Adipocyte (in vitro differentiated cells): ENCODE measurements at places on chromosomes 16 and 17.

DNA sequence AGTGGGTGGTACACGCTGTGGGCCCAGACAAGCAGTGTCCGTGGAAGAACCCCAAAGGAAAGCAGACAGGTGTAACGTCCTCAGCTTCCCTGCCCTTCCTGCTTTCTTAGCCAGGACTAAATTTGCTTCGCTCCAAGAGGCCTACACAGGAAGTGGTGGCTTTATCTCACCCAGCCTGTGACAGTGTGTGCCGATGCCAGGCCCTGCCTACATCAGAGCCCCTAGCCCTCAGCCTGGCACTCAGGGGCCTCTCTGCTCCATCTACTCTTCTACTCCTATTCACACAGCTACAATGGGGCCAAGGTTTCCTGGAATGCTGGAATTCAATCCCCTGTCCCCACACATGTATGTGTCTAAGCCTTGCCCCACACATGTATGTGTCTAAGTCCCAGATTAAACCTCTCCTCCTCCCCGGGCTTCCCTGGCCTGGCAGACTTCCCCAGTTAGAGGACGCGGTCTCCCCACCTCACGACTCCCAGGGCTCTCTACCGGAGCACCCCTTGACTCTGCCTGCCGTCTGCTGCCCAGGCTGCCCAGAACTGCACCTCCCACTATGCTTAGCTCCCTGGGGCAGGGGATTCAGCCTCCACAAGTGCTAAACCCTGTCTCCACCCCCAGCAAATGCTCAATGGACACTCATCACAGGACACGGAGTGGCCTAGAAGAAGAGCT, 8.2 kb downstream of the PGAP3 start:
- DNase-seq, result no peak

GRCh38 chr17:43900858-43901754, 6.2 kb downstream of the MPP2 start:
- no peak for DNase-seq

DNA sequence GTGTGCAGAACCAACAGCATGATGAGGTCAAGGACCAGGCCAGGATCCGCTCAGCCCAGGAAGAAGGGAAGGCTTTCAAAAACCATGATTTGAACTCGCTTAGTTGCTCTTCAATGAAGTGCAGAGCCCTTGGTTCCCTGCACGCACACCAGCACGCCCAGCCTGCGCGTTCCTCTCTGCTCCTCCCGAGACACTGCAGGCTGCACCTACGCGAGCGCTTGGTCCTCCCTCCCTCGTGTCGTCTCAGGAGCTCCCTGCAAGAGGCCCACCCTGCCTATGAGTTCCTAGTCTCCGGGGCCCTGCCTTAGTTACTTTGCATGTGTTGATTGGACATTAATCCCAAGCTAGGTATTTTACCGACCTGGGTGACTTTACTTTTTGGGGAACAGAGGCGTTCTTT, 132.9 kb upstream of the TNRC6C start:
- no peak for DNase-seq

DNA sequence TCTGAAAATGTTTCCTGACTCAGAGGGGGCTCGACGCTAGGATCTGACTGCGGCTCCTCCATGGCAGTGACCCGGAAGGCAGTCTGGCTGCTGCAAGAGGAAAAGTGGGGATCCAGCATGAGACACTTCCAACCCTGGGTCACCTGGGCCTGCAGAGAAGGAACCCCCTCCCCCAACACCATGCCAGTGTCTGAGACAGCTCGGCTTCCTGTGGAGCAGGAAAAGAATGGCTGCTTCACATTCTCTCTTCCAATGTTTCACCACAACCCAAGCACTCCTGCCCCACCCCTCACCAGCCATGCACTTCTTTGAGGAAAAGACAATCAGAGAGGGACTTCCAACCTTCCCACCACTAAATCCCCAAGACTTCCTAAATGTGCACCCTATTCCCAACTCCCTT, 10.8 kb downstream of the TP53 start:
- DNase-seq, result no peak

- no peak for DNase-seq
Measured at GRCh38 chr17:21592774-21593173, 99.5 kb upstream of the KCNJ18 start.

GRCh38 chr17:82663381-82664275, 15.4 kb upstream of the WDR45B start:
- DNase-seq, result no peak

- peak; percentile 20 for DNase-seq
Measured at GRCh38 chr17:38358586-38359513, 7.2 kb downstream of the SOCS7 start.
